ENCODE measurements at places on chromosomes 4 and X.

DNA sequence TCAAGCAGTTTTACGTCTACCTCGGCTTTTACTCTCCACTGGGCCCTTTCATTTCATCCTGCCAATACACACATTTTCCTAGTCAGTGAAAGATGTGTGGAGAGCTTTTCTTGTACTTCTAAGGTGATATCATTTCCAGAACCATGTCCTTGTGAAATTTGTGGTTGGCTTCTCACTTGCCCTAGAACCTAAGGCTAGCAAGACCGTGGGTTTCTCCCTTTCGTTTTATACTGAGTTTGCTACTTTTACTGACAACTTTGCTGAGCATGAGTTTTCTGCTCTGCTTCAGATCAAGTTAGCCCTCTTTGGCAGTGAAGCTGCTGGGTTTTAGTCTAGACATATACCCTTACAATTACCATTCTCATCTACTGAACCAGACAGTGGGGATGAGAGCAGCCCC lies 95.7 kb upstream of the FRMPD4 start:
- no peak for DNase-seq

DNA sequence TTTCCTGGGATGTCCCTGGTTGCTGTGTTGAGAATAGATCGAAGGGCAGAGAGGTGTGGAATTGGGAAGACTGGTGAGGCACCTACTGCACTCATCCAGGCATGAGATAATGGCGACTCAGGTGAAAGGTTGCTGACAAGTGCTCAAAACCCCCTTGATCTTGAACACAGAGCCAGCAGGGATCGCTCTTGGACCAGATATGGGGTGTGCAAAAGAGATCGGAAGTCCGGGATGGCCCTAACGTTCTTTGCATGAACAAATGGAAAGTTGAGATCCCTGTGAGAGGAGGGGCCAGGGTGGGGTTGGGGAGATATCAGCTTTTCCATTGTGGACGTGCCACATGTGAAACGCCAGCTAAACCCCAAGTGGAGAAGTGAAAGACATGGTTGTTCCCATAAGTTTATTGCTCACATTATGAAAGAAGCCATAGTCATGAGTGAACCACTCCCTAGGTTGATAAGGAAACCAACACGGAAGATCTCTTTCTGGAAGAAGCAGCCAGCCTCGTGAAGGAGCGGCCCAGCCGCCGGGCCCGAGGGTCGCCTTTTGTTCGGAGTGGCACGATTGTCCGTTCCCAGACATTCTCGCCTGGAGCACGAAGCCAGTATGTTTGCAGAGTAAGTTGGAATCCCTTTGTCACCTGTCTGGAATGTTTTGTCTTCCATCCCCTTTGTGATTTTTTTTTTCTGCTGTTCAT lies 22.6 kb upstream of the CLCN4 start:
- DNase-seq, result no peak

DNA sequence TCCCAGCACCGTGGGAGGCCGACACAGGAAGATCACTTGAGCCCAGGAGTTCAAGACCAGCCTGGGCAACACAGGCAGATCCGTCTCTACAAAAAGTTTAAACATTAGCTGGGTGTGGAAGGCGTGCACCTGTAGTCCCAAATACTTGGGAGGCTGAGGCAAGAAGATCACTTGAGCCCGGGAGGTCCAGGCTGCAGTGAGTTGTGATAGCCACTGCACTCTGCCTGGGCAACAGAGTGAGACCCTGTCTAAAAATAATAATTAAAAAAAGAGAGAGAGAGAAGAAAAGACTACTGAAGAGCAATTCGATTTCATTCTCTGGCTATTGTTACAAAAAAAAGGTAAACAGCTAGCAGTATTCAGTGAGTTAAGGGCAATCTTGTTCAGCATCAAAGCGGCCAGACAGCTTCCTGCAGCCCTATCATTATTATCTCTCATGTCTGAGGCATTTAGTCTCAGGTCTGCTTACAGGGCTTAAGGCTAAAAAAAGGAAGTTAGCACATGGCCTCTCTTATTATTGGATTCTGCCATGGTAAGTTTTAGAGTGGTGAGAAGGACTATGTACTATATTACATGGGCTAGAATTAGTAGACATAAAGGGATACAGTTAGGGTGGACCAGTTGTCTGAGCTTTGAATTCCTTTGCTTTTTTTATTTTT lies 37.9 kb downstream of the ARHGEF6 start:
- no peak for DNase-seq

GRCh38 chrX:19183761-19184477 lies 61.7 kb upstream of the ADGRG2 start:
- DNase-seq, result no peak

GRCh38 chr4:168630445-168631187 lies 133.8 kb downstream of the PALLD start:
- DNase-seq, result no peak

- DNase-seq, result no peak
Observed at GRCh38 chr4:37225778-37226177, 18.8 kb upstream of the NWD2 start.

- no peak for DNase-seq
Observed at GRCh38 chr4:182206266-182206665, 36.9 kb upstream of the TENM3 start.

DNA sequence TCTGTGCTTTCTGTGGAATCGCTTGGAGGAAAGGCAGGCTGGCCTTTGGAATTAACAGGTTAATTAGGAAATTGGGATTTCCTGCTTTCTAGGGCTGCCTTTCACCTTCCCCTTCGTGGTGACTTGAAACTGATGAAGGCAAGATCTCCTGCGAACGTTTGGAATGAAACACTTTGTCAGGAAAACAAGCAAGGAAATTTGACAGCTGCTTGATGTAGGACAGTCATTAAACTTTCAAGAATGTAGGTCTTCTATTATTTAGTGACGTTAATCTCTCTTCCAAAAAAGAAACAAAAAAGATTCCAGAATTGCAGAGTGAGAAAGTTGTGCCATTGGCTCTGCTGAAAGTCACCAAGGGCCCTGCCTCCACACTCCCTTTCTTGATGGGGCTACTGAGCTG lies 155.7 kb upstream of the SCML1 start:
- no peak for DNase-seq

DNA sequence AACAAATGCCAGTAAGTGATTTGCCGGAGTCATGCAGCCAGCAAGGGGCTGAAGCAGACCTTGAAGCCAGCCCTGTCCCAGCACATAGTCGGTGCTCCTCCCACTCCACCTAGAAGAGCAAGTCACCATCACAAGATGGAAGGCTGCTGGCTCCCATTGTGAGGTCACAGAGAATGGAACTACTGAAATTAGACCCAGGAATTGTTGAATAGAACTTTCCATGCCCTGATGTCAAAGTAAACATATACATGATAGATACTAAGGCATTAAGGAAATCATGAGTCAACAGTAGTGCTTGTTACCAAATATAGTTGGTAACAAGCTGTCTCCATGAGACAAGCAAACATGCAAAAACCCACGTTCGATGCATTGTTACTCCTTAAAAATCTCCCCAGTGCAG lies 177.1 kb upstream of the MID1 start:
- DNase-seq, result no peak

- no peak for DNase-seq
Observed at GRCh38 chr4:93373893-93374860, 454.4 kb upstream of the ATOH1 start.

- DNase-seq, result no peak
Observed at GRCh38 chr4:25089051-25089763, 58.5 kb upstream of the LGI2 start.

DNA sequence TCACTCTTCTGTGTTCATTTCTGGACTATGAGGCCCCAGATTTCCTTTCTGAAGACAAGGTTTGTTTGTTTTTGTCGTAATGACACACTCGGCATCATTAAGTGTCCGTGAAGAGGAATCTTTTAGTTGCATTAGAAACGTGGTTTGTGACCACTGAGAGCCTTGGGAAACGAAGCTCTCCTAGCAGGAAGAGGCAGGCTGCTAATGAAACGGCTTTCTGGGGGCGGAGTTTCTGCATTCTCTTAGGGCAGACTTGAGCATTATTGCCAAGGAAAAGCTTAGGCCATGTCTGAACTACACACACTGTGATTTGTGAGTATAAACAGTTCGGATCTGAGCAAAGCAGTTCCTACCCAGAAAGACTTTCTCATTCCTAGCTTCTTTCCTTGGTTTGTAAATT lies 64.0 kb downstream of the SOX3 start:
- no peak for DNase-seq

DNA sequence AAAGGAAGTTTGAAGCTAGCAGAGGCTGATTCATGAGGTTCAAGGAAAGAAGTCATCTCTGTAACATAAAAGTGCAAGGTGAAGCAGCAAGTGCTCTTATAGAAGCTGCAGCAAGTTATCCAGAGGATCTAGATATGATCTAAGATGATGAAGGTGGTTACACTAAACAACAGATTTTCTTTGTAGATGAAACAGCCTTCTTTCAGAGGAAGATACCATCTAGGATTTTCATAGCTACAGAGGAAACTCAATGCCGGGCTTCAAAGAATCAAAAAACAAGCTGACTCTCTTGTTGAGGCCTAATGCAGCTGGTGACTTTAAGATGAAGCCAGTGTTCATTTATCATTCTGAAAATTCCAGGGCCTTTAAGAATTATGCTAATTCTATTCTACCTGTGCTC lies 28.8 kb downstream of the NR0B1 start:
- DNase-seq, result no peak

GRCh38 chr4:99670409-99671073 lies 12.9 kb upstream of the C4orf54 start:
- DNase-seq, result no peak

GRCh38 chr4:188701952-188702351 lies 562.7 kb downstream of the TRIML1 start:
- no peak for DNase-seq

All from GM12891 (cell line).